Activated CD8-positive, alpha-beta T cell treated with anti-CD3 and anti-CD28 coated beads for 36 hours (primary cell): ENCODE measurements at places on chromosomes 4 and X.

- no peaks in the 10 kb centered on the region for H3K27me3 ChIP-seq
- no peak for DNase-seq
- no peak overlapping the region for H3K4me3 ChIP-seq
- H3K36me3 ChIP-seq, result no peaks in the 10 kb centered on the region
Measured at GRCh38 chr4:138978600-138978999, 37.0 kb upstream of the NOCT start.

DNA sequence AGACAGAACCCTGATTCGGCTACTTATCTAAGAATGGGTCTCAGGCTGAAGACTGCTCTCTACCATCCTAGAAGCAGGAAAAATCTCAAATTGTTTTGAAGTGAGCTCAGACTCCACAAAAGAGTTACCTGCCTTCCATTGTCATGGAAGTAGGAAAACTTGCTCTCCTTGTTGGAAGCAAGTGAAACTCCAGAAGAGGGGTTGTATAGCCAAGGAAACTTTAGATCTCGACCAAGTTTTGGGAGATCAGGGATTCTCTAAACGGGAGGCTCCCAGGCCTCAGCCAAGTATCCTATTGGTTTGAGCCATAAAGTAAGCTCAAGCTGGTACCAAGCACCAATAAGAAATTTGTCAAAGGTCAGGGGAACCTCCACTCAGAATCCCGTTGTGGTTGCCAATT lies 9.2 kb upstream of the FHDC1 start:
- H3K4me1 ChIP-seq, result no peaks in the 10 kb centered on the region
- peaks cover 1% of the 10 kb centered on the region for H3K27me3 ChIP-seq
- no peak for DNase-seq
- H3K4me3 ChIP-seq, result no peak overlapping the region

- H3K4me1 ChIP-seq, result no peaks in the 10 kb centered on the region
- no peak overlapping the region for H3K4me3 ChIP-seq
- H3K36me3 ChIP-seq, result no peaks in the 10 kb centered on the region
- no peak for DNase-seq
Measured at GRCh38 chr4:93751411-93751810, 77.1 kb upstream of the ATOH1 start.

DNA sequence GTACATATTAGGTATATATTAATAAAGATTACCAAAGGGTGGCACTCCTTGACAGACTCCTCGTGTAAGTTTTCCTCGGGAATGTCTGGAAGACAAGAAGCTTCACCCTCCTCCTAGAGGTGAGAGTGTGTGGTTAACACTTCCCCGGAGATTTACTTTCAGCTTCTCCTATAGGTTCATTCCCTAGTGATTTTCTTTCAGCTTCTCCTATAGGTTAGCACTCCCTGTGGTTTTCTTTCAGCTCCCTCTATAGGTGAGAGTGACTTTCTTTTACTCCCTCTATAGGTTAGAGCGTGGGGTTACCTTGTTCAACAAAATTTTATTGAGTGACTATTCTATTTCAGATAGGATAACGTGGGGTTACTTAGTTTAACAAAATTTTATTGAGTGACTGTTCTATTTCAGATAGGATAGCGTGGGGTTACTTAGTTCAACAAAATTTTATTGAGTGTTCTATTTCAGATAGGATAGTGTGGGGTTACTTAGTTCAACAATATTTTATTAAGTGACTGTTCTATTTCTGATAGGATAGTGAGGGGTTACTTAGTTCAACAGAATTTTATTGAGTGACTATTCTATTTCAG lies 106.0 kb upstream of the PLAC1 start:
- H3K4me1 ChIP-seq, result no peaks in the 10 kb centered on the region
- peaks cover 6% of the 10 kb centered on the region for H3K36me3 ChIP-seq
- H3K27ac ChIP-seq, result no peak overlapping the region
- H3K4me3 ChIP-seq, result no peak overlapping the region
- no peaks in the 10 kb centered on the region for H3K27me3 ChIP-seq
- DNase-seq, result no peak

- no peak overlapping the region for H3K4me3 ChIP-seq
- no peaks in the 10 kb centered on the region for H3K36me3 ChIP-seq
- DNase-seq, result no peak
- no peaks in the 10 kb centered on the region for H3K4me1 ChIP-seq
Measured at GRCh38 chrX:117987373-117987772, 129.2 kb downstream of the KLHL13 start.

DNA sequence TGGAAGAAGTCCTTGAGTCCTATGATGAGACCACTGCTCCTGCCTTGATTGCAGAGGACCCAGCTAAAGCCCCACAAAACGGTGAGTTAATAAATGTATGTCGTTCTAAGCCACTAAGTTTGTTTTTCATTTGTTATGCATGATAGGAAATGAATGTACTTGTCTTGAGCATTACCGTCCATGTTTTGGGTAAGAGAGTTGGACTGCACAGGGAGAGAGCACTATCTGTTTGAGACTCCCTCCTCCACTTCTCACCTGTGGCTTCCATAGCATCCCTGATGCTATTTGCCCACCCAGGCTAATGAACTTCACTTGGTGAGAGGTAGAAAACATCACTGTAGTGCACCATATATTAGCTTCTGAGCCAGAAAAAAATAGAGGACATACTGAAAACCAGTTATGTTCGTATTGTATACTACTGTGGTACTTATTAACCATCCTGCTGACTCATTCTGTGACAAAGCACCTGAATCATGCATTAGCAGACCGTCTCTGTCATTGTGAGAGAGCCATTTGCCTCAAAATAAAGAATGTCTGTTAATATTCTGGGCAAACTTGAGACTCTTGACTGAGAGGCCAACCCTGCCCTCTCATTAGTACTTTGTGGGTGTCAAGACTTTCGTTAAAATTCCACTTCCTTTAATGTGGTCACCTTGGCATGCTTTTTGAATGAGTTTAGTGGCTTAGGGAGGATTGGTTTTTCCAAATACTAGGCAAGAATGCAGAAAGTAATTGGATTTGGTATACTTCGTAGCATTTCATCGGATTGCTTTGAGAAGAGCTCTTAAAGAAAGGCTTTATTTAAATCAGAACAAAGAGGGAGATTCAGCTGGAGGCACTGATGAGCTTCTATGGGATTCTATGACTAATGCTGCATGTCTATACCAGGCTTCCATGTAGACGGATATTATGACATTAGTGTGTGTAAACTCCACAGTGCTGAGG lies 99.3 kb upstream of the GRPR start:
- peaks cover 10% of the 10 kb centered on the region for H3K27me3 ChIP-seq
- H3K4me1 ChIP-seq, result peaks cover 18% of the 10 kb centered on the region
- no peak overlapping the region for H3K4me3 ChIP-seq
- H3K27ac ChIP-seq, result no peak overlapping the region
- peak; percentile 1 for DNase-seq
